Activated CD8-positive, alpha-beta memory T cell treated with anti-CD3 and anti-CD28 coated beads for 1 hour (primary cell): ENCODE measurements at places on chromosomes 1 and 21.

DNA sequence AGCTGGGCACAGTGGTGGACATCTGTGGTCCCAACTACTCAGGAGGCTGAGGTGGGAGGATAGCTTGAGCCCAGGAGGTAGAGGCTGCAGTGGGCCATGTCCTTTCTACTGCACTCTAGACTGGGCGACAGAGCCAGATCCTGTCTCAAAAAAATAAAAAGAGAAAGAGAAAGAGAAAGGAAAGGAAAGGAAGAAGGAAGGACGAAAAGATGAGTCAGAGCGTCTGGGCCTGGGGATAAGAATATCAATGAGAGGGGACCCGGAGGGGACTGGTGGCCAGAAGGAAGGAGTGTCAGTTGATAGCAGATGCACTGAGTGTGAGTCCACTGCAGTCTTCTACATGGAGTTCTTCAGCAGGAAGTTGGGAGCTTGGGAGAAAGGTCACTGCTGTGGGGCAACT is 75.6 kb downstream of the SYT6 start:
- no peak for DNase-seq

- DNase-seq = no peak
These were observed 88.4 kb downstream of the SDCCAG8 start for GRCh38 chr1:243343970-243344937.

GRCh38 chr1:97920276-97920831 is 480 bp downstream of the DPYD start:
- DNase-seq = no peak

- DNase-seq = no peak
These were observed 17.5 kb upstream of the TBX19 start for GRCh38 chr1:168263130-168263529.

DNA sequence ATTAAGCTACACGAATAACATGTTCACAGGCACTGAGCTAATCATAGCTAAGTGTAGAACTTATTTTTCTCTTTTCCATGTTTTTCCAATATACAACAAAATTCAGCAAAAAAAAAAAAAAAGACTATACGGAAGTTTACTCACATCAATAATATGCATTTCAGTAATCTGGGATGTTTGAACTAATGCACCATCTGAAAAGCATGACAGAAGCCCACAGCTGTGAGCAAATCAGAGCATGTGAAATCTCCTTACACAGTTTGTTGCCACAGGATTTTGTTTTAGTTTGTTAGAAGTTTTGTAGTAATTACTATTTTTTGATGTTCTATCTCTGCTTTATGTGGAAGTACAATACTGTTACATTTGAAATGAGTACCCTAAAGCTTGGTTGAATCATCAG is 1051.7 kb downstream of the TTLL7 start:
- no peak for DNase-seq

DNA sequence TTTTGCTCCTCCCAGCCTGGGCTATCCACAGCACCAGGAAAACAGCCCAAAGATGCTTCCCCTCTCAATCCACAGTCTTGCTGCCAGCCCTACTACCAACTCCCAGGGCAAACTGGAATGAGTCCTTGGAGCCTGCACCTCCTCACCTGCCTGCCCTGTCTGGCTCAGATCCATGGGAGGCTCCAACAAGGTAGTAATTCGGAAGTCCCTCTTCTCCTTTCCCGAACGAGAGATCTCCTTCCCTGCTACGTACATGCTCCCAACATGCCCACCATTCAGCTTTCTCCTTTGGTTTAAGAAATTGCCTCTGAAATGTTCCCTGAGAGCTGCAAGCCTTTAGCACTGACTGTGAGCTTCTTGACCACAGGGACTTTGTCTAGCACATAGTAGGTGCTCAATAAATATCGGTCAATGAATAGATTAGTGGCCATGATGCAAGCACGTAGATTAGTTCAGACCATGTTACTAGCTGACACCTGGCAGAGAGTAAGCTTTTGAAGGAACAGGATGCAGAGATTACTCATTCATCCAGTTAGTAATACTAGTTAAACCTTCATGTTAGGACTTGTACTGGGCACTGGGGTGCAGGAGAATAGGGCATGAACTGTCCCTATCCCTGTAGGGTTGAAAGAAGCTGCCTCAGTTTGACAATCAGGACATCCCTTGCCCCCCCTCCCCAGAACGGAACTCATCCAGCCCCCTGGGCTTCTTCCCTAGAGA is 80.1 kb downstream of the DISP3 start:
- DNase-seq = no peak

DNA sequence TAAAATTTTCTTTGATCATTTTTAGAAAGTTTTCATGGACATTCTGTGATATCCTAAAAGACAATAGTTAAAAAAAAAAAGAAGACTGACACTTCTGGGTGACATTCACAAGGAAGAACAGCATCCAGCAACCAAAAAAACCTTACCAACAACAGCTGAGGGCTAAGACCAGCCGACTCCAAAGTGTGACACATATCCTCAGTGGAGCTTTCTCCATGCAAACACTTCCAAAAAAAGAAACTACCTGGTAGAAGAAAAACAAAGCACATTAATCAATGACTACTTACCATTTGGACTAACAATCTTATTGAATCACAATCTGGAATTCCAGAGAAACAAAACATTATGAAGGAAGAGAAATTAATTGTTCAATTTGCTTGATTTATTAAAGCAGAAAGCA is 88.2 kb downstream of the IARS2 start:
- no peak for DNase-seq

GRCh38 chr1:174000371-174000770 is 21.8 kb downstream of the RC3H1 start:
- DNase-seq = no peak

DNA sequence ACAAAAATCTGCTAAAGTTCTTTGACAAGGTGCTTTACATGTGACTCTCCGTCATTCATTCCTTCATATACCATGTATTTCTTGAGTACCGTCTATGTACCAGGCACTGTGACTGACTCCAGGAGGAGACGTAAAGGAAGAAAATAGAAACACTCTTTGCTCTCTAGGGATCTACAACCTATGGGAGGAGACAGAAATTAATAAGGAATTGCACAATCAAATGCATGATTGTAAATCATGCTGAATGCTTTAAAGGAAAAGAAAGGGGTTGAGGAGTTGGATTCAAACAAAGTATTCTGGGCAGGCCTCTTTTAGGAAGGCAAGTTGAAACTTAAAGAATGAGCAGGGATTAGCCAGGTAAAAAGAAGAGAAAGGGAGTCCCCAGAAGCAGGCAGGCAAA is 239.1 kb upstream of the FGGY start:
- no peak for DNase-seq

- DNase-seq = no peak
These were observed 58.8 kb downstream of the AK4 start for GRCh38 chr1:65206836-65207235.

- no peak for DNase-seq
These were observed 39.4 kb upstream of the CACYBP start for GRCh38 chr1:174960362-174960761.

- DNase-seq = no peak
These were observed 13.0 kb downstream of the FMN2 start for GRCh38 chr1:240104672-240105071.

DNA sequence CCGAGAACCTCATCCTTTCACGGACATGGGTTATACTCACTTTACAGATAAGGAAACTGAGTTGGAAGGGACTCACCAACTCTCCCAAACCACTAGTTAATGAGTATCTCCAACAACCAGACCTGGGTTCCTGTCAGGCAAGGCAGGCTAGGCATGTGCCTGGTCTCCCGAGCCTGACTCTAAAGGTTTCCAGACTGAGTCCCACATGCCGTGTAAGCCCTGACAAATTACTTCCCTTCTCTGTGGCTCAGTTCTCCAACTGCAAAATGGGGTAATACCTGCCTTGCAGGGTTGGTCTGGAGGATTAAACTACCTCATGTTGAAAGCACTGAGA is 34.3 kb downstream of the SSBP3 start:
- DNase-seq = no peak

GRCh38 chr1:61742620-61743430 is 545 bp downstream of the PATJ start:
- no peak for DNase-seq

DNA sequence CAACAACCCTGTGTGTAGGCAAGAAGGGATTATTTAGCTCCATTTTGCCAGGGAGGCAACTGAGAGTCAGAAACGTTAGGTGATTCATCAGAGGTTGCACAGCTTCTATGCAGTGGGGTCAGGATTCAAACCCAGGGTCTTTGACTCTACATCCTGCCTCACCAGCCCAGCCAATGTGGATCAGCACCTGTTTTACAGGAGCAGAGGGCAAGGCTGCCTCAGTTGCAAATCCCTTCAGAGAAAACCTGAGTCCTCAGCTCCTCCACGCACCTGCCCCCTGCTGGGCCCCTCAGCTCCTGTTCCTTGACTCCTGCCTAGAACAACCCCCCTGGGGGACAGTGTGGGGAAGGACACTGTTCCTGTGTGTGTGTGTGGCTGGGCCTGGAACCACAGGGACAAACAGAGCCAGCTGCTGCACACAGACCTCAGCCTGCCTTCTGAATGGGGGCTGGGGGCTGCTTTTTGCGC is 61.6 kb downstream of the LRRN2 start:
- DNase-seq = no peak
